AG08395 (cell line): ENCODE measurements at places on chromosomes 4 and X.

GRCh38 chrX:140505421-140506337 is 810 bp upstream of the SOX3 start:
- DNase-seq, result no peak

DNA sequence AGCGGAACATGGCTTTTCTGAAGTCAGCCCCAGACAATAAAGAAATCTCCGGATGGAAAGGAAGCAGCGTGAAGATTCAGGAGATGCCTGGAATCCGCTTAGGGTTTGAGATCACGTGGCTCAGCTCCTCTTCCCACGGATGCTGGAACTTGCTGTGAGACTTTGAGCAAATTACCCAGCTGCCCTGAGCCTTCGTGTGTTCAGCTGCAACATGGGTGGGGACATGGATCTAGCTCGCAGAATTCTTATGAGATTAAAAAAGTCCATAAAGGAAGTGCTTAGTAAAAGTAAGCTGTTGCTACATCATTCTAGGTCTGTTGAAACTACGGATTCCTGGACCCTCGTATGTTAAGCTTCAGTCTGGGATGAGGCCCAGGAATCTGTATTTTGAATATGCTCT is 55.7 kb upstream of the STIM2 start:
- no peak for DNase-seq

DNA sequence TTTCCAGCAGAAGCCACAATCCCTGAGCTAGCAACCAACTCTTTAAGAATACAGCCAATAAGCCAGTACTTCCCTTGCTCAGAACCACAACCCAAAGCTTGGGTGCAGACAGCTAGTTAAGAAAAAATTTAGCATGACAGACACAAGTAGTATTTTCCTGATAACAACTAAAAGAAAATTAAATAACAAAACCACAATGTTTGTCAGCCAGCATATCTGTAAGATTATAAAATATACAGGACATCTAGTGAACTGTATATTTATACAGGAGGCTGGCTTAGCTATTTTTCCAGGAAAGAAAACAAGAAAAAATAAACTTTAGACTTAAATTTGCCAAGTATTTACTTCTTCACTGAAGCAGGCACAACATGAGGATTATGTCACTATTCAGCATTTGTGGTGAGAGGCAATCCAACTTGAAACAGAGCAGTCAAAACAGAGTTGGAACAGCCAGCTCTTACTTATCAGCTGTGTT is 6.6 kb downstream of the PF4V1 start:
- DNase-seq, result peak; percentile 37

GRCh38 chr4:145735827-145736226 is 55.9 kb downstream of the C4orf51 start:
- DNase-seq, result no peak

DNA sequence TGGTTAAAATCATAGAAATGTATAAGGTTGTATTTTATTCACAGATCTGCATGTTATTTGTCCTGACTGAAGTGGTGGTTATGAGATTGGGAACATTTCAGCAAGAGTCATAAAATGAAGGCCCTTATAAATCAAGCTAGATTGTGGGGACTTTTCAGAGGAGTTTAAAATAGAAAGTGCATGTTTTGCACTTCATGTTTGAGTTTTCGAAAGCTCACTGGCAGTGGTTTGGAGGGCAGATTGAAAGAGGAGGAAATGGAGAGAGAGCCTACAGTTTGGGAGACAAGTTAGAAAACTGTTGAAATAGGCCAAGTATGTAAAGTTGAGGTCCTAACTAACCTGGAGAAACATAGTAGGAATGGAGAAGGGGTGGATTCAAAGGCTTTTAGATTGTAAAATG is 124.9 kb downstream of the KDM6A start:
- DNase-seq, result no peak

- DNase-seq, result peak; percentile 45
Observed at GRCh38 chr4:85953651-85954018, 406.2 kb downstream of the MAPK10 start.

DNA sequence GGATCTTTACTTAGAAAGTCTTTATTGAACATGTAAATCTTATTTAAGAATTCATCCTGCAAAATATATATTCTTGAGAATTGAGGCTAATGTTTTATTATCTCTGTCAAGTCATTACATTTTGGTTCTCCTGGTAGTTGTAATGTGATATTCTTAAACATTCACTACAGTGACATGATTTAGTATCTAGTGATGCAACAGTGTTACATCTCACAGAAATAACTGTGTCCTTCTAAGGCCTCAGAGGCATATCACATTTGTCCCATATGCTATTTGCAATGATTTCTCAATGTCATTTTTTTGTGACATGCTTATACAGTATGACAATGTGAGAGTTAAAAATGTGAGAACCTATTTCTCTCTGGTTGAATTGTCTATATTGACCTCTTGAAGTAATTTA is 34.1 kb downstream of the PRRG1 start:
- no peak for DNase-seq

GRCh38 chr4:164446516-164446915 is 307.4 kb upstream of the SMIM31 start:
- DNase-seq, result no peak

GRCh38 chrX:83508526-83509253 is 600 bp downstream of the POU3F4 start:
- no peak for DNase-seq

DNA sequence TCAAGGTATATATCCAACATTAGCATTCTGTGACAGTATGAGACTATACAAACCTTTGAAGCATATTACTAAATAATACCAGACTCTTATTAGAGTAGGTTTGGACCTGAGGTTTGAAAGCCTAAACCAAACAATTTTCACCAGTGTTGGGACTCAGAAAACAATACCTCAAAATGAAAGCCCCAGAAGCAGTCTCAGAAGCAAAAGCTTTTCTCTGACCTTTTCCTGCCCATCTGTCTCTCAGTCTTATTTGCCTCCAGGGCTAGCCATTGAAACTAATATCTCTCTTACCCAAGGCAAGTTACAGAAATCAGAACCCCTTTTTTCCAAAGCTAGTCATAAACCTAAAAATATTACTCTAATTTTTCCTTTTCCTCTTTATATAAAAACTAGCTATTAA is 163.3 kb downstream of the PTCHD1 start:
- DNase-seq, result no peak

DNA sequence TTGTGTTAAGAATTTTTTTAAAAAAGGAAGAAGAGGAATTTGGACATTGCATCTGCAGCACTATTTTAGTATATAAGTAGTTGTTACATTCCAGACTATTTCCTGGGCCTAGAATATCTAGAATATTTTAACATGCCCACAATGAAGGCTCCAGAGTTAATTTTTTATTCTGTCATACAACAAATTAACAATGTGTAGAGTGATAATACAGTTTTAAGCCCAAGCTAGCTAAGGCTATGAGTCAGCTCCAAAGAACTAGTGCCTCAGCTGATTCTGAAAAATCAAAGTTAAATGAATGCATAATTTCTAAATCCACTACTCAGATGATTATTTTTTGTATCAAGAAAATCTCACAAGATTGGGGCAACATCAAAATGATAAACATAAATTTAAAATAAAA is 231.4 kb downstream of the PRDM5 start:
- peak; percentile 6 for DNase-seq

- DNase-seq, result no peak
Observed at GRCh38 chrX:28628120-28628519, 40.9 kb downstream of the IL1RAPL1 start.

DNA sequence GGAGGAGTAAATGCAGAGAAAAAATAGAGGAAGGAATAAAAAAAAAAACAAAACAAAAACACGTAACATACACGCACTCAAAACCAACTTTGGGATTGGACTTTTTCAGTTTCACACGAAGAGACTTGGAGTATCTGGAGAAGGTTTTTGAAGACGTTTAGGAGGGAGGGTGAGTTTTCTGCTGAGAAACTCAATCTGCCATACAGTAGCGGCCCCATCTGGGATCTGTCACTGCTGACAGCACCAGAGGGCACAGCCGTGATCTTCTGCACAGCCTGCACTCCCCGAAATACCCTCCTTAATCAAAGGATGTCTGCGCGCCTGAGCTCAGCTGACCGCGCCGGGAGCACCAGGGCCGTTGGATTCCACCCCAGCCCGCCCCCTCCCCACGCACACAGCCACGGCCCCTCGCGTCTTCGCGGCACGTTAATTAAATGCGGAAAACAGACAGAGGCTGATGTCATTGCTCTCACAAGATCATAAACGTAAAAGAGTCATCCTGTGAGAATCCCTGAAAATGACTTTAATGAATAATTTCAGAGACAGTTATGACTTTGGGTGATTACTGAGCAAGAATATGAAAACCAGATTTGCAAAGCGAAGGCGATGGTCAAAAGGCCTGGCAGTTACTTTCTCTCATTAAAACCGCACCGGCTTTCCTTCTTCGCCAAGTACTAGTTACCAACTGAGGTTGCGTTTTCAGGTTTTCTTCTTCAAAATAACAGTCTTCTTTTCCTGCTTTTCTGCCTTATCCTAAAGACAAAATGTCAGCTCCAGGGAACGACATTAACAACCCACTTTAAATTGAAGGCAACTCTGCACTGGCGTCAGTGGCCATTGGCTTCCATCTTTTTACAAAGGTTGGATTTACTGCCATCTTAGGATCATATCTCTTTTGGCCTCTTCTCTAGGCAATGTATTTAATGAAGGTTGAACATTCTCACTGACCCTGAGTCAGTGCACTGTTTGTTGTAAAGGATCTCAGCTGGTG is 10.6 kb downstream of the HAND2 start:
- DNase-seq, result no peak
